Activated T-helper 2 cell treated with anti-CD3 and anti-CD28 coated beads, Interferon-gamma antibody, Interleukin-2, Interleukin-4, amounts not matched to agents 10 μg/mL and 5 μg/mL and 100 μg/mL, durations not matched to agents 14 hours and 24 hours and 36 hours (primary cell): ENCODE measurements at places on chromosomes 1 and 21. TPM values are rescaled to one million over a fixed set of nuclear protein-coding genes. Genes with fewer than 3 reads are reported as not detected.

DNA sequence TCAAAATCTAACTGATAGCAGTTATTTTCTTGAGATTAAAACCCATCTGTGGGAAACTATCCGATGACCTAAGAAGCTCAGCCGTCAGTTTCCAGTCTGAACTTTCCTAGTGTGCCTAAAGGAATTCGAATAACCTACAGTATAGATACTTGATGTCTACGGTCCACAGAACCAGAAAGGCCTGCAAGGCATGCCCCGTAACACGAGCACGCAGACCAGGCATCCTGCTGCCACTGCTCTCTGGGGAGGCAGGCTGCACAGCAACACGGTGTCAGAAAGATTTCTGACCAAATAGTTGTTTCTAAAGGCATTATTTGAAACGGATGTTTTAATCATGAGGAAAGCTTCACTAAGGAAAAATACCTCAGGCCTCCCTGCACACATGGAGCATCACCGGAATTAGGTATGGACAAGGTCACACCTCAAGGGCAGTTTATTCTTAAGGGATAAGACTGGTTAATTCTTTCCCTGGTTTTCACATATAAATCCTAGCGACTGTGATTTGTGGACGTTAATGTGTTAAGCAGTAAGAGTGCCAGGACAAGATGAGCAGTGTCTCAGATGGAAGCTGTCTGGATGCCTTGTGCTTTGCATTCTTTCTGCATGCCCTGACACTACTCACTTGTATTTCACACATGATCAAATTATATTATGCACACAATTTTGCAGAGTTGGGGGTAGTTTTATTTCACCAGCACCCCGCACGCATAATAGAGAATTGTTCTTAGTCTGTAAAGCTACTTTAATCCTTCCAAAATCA, 49.0 kb upstream of the NADK start:
- peaks cover 34% of the 10 kb centered on the region for H3K4me1 ChIP-seq
- peak overlapping the region; percentile 19 for H3K27ac ChIP-seq
- no peaks in the 10 kb centered on the region for H3K27me3 ChIP-seq
- H3K4me3 ChIP-seq = no peak overlapping the region
- H3K36me3 ChIP-seq = peaks cover 42% of the 10 kb centered on the region

- peaks cover 32% of the 10 kb centered on the region for H3K27me3 ChIP-seq
- DNase-seq = no peak
- H3K36me3 ChIP-seq = no peaks in the 10 kb centered on the region
- no peak overlapping the region for H3K27ac ChIP-seq
- no peaks in the 10 kb centered on the region for H3K4me1 ChIP-seq
Measured at GRCh38 chr21:33124889-33125288, 54.9 kb downstream of the OLIG1 start.

GRCh38 chr1:207648334-207649209, 3.6 kb downstream of the CR1L start:
- H3K4me1 ChIP-seq = peaks cover 7% of the 10 kb centered on the region
- no peak overlapping the region for H3K27ac ChIP-seq
- peaks cover 39% of the 10 kb centered on the region for H3K27me3 ChIP-seq
- H3K36me3 ChIP-seq = no peaks in the 10 kb centered on the region
- no peak for DNase-seq

DNA sequence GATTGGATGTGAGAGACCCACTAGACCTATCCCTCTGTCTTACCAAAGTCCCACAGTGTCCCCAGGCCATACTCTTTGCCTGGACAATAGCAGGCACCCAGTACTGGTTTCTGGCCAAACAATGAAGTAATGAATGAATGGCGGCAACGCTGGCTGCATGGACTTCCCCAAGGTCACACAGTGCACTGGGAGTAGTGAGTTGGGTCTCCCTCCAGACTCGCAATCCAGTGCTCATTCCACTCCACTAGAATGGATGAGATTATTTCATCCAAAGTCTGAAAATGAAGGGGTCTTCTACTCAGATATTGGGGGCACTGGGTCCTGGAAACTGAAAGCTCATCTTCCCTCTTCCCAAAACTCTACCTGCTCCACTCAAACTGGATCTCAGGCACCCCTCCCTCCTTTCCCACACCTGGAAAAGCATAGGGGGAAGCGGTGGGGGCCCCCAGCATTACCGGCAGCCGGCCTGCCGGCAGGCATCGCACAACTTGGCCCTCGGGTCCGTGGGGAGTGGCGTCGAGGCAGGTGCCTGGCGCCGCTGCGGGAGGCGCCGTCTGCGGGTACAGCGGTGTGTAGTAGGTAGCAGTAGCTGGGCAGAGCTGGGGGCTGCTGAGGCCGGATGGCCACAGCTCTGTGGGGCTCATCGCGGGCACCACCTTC, 816 bp downstream of the E2F2 start:
- H3K27me3 ChIP-seq = no peaks in the 10 kb centered on the region
- no peak for DNase-seq
- H3K36me3 ChIP-seq = peaks cover 9% of the 10 kb centered on the region

- H3K36me3 ChIP-seq = no peaks in the 10 kb centered on the region
- H3K27me3 ChIP-seq = peaks cover 55% of the 10 kb centered on the region
- peak; percentile 45 for DNase-seq
- H3K4me3 ChIP-seq = no peak overlapping the region
Measured at GRCh38 chr1:200888349-200888838, 6.3 kb upstream of the INAVA start.

DNA sequence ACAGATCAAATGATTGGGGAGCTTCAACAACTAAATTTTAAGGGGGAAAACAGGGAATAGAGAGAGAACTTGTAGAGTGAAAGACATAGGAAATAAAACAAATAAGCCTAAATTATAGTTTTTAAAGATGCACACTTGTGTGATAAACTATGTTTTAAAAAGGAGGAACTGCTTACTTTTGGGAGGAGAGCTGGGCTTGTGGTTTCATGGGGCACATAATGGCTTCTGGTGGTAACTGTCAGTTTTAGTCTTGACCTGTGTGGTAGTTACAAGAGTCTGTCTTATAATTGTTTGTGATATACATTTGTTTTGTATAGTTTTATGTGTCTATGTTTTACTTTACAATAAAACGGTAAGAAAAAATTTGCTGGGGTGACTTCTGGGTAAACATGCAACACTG, 165.3 kb downstream of the COL24A1 start:
- no peak overlapping the region for H3K4me3 ChIP-seq
- H3K36me3 ChIP-seq = no peaks in the 10 kb centered on the region
- no peaks in the 10 kb centered on the region for H3K4me1 ChIP-seq
- H3K27ac ChIP-seq = no peak overlapping the region
- no peaks in the 10 kb centered on the region for H3K27me3 ChIP-seq
- DNase-seq = no peak

Gene CDK18
- total RNA-seq = 0.37 and 0.68 TPM in 2 replicates

- no peak for DNase-seq
- peaks cover 57% of the 10 kb centered on the region for H3K36me3 ChIP-seq
- no peak overlapping the region for H3K27ac ChIP-seq
- no peak overlapping the region for H3K4me3 ChIP-seq
- H3K4me1 ChIP-seq = peaks cover 23% of the 10 kb centered on the region
Measured at GRCh38 chr1:70436622-70437251, 25.7 kb downstream of the CTH start.

GRCh38 chr1:51859333-51859732, 19.2 kb downstream of the NRDC start:
- no peak overlapping the region for H3K27ac ChIP-seq
- no peak overlapping the region for H3K4me3 ChIP-seq
- no peak for DNase-seq
- H3K27me3 ChIP-seq = no peaks in the 10 kb centered on the region
- peaks cover 13% of the 10 kb centered on the region for H3K4me1 ChIP-seq

Gene POU2F1
- 21.3 and 21.9 TPM in 2 replicates for total RNA-seq

DNA sequence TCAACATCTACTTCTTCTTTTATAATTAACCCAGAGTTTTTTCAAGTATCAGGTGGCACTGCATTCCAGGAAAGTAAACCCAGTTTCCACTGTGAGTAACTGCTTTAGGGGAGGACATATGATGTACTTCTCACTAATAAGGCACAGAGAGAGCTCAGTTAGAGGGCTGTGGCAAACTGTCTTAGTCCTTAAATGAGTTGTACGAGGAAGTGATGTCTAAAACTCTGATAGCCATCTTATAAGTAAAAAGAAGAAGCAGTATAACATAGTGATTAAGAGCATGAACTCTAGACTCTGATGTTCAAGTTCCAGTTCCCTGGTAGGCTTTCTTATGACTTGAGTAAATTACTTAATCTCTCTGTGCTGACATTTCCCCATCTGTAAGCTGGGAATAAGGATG, 58.7 kb upstream of the PTGS2 start:
- peak overlapping the region; percentile 86 for H3K27ac ChIP-seq
- peak; percentile 24 for DNase-seq
- H3K4me1 ChIP-seq = peaks cover 60% of the 10 kb centered on the region
- H3K36me3 ChIP-seq = peaks cover 18% of the 10 kb centered on the region

Gene DMBX1
- not detected in 2 replicates for total RNA-seq

Gene SH2D5
- 0.05 and 0.16 TPM in 2 replicates for total RNA-seq

DNA sequence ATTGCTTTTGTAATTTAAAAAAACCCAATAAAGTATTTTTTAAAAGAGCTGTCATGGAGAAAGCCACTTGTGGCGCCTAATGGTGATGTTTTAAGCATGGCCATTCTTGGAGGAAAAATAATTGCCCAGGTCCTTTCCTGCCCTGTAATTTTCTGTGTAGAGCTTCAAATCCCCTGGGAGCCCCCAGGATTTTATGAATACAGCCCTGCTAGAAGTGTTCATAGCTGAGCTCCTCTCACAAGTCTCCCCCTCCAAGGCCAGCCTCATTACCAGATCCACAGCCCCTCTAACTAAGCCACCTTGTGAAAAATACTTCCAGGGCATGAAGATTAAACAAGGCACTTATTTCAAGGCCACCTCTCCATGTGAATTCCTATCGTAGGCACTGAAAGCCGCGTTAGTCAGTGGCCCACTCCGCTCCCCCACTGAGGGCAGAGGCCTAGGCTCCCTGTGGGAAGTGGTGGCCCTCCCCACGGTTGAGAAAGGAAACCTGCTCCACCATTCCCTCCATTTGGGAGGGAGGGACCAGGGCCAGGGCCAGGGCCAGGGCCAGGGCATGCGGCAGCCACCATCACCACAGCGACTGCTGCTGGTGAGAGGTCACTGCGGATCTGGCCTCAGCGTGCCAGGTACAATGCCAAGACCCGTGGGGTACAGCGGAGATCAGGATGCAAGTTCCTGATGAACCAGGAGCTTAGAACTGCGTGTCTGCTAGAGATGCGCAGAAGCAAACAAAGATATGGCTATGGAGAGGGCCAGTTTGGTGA, 83.1 kb downstream of the KCNN3 start:
- H3K4me1 ChIP-seq = peaks cover 39% of the 10 kb centered on the region
- H3K36me3 ChIP-seq = no peaks in the 10 kb centered on the region
- H3K4me3 ChIP-seq = no peak overlapping the region
- peaks cover under 1% of the 10 kb centered on the region for H3K27me3 ChIP-seq

DNA sequence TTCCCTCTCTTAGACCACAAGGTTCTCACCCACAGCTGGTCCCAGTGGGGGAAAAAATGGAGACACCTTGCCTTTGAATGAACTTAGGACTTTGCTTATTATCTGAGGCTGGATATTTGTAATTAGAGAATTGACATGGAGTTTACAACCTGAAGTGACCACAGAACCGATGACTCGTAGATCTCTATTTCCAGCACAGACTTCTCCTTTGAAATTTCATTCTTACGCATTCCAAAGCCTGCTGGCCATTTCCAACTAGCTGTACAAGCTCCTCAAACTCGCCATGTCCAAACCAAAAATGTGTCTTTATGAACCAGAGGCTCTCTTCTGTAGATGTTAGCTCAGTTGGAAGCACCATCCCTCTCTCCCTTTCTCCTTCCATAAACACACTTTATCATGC, 12.0 kb downstream of the RAB7B start:
- H3K27me3 ChIP-seq = peaks cover 21% of the 10 kb centered on the region
- no peak overlapping the region for H3K4me3 ChIP-seq
- H3K4me1 ChIP-seq = no peaks in the 10 kb centered on the region

Gene EPS8L3
- total RNA-seq = not detected in 2 replicates

GRCh38 chr1:94953107-94953506, 26.2 kb upstream of the CNN3 start:
- no peak for DNase-seq
- no peaks in the 10 kb centered on the region for H3K4me1 ChIP-seq
- no peak overlapping the region for H3K27ac ChIP-seq
- no peaks in the 10 kb centered on the region for H3K36me3 ChIP-seq
- H3K4me3 ChIP-seq = no peak overlapping the region

DNA sequence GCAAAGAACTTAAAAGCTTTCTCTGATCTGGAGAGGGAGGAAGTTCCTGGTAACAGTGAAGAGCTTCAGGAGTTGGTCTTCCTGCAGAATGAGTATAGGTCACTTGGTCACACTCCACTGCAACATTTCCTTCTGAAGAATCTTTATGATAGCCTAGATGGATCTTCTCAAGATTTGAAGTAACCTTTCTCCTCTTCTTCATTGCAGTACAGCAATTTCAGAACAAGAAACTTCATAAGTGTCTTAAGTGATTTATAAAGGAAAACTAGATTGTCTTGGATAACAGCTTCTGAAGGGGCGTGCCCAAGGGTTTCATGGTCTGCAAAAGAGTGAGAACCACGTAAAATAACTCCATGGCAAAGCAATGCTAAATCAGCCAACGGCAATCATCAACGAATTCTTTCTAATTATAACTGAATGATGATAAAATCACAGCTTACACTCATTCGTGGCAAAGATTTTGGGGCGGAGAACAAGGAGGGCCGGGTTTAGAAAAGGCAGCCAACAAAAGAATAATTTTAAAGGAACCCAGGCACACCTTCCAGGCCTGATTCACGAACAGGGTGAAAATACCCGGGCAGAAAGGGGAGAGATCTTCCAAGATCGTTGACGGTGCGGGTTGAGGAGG, 53.9 kb upstream of the ASPM start:
- H3K27me3 ChIP-seq = no peaks in the 10 kb centered on the region
- H3K4me3 ChIP-seq = peak overlapping the region; percentile 91
- peaks cover 60% of the 10 kb centered on the region for H3K4me1 ChIP-seq
- peaks cover 23% of the 10 kb centered on the region for H3K36me3 ChIP-seq

Gene HECTD3
- 20.7 and 22.1 TPM in 2 replicates for total RNA-seq

GRCh38 chr1:106217765-106218164, 838.7 kb upstream of the PRMT6 start:
- H3K27ac ChIP-seq = no peak overlapping the region
- H3K36me3 ChIP-seq = no peaks in the 10 kb centered on the region
- no peak overlapping the region for H3K4me3 ChIP-seq
- no peaks in the 10 kb centered on the region for H3K4me1 ChIP-seq

Gene BEND5
- total RNA-seq = 10.2 and 13.1 TPM in 2 replicates

GRCh38 chr1:58857680-58858673, 74.1 kb upstream of the JUN start:
- H3K4me1 ChIP-seq = peaks cover 31% of the 10 kb centered on the region
- no peak overlapping the region for H3K4me3 ChIP-seq
- no peaks in the 10 kb centered on the region for H3K27me3 ChIP-seq
